NCI-H345 (cell line): ENCODE measurements at places on chromosomes 5 and 9.

DNA sequence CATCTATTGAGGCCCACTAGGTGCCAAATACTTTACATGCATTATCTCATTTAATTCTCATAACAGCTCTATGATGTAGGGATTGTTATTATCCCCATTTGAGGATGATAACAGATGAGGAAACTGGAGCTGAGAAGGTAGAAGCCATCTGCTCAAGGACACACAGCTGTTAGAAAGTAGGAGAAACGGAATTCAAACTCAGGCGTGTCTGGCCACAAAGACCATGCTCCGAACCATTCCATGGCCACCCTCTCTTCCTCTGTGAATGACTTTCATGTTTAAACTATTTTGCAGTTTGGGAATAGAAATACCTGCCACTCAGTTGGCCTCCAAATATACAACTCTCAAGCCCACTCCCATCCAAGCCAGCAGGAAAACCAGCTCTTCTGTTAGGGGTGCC lies 87.6 kb upstream of the ANKRD55 start:
- DNase-seq: no peak

- no peak for DNase-seq
Measured at GRCh38 chr5:125485771-125486170, 739.3 kb upstream of the ZNF608 start.

DNA sequence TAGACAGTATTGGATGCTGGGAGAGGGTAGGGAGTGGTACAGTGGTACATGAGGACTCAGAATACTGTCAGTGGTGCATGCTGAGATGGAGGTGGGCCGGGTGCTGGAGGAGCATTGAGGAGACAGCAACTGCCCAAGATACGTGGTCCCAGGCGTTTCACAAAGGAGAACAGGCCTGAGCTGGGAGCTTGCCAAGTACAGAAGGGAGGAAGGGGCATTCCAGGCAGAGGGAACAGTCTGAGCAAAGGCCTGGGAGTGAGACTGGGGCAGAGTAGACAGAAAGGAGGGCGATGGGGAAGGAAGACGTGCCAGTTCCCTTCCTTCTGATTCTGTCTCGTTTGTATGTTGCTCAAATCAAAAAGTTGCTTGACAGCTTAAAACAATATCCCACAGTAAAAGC lies 15.2 kb downstream of the GALNT12 start:
- DNase-seq: no peak

DNA sequence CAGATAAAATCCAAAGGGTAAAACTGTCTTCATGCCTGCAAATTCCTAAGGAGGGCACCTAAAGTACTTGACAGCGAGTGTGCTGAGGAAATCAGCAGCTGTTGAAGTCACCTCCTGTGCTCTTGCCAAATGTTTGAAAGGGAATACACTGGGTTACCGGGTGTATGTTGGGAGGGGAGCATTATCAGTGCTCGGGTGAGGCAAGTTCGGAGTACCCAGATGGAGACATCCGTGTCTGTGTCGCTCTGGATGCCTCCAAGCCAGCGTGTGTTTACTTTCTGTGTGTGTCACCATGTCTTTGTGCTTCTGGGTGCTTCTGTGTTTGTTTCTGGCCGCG lies 727 bp upstream of the ADRB2 start:
- DNase-seq: no peak

- DNase-seq: no peak
Measured at GRCh38 chr5:118988866-118989180, 476 bp upstream of the DTWD2 start.

- no peak for DNase-seq
Measured at GRCh38 chr5:143806579-143806978, 5.4 kb upstream of the HMHB1 start.

DNA sequence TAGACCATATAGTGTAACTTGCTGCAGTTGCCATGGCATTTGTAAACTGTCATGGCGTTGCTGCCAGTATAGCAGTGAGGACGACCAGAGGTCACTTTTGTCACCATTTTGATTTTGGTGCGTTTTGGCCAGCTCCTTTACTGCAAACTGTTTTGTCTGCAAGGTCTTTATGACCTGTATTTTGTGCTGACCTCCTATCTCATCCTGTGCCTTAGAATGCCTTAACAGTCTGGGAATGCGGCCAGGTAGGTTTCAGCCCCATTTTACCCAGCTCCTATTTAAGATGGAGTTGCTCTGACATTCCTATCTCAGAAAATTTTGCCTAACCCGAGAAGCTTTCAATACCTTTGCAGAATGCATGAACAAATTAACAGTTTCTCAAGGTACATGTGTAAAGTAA lies 914.4 kb upstream of the ACO1 start:
- DNase-seq: no peak

DNA sequence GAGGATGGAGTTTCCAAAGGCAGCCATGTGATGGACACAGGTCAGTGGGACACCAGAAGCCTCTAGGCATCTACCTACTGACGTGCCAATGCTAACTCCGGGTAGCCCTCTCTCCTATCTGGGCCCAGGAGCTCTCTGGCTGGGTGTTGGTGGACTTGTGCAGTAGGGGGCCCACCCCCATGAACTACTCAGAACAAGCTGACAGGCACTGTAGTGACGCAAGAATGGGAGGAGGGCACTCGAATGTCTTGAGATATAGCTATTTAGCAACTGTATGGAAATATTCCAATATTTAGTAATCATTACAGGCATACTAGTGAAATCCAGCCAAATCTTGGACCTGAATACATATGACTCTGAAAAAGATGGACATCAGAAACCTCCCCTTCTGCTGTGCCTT lies 5.7 kb upstream of the DOCK2 start:
- DNase-seq: no peak

- DNase-seq: no peak
Measured at GRCh38 chr5:168611165-168611564, 32.0 kb upstream of the PANK3 start.

DNA sequence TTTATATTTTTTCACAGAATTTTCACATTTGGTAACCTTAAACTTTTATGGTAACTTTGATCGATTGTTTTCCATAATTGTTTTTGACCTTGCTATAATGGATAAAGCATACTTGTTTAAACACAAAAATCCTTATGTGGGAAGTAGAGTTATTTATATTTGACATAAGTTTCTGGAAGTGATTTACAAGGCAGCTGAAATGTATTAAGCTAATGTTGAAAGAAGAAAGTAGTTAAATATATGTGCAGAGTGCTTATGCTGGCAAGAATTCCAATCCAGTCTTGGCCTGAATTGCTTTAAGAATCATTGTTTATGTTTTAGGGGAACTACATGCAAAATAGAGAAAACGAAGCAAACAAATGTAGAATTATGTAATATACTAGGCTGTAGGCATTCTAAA lies 763.6 kb downstream of the TAF11L14 start:
- no peak for DNase-seq

DNA sequence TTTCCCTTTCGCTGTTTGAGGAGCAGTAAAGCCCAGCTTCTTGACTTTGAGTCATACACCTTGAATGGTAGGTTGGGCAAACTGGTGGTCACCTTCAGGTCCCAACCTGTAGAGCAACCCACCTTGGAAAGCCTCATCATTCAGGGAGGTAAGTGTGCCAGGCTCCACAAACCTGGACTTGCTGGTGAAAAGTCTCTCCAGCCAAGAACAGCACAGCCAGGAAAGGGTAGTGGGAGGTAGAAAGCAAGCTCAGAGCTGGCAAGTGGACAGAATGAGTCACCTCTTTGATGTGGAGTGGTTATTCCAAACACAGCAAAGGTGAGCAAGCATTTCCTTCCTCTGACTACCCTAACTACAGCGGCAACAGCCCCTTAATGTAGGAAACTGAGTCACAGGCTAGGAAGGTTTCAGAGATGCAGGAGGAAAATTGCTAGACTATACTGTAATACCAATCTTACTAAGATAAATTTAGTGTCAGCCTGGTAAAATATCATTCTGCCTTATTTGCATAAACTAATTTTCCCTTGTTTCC lies 117.5 kb upstream of the MTAP start:
- DNase-seq: no peak

GRCh38 chr9:89519366-89519805 lies 21.5 kb upstream of the SEMA4D start:
- DNase-seq: no peak

GRCh38 chr9:89277454-89277853 lies 33.5 kb upstream of the CKS2 start:
- no peak for DNase-seq

DNA sequence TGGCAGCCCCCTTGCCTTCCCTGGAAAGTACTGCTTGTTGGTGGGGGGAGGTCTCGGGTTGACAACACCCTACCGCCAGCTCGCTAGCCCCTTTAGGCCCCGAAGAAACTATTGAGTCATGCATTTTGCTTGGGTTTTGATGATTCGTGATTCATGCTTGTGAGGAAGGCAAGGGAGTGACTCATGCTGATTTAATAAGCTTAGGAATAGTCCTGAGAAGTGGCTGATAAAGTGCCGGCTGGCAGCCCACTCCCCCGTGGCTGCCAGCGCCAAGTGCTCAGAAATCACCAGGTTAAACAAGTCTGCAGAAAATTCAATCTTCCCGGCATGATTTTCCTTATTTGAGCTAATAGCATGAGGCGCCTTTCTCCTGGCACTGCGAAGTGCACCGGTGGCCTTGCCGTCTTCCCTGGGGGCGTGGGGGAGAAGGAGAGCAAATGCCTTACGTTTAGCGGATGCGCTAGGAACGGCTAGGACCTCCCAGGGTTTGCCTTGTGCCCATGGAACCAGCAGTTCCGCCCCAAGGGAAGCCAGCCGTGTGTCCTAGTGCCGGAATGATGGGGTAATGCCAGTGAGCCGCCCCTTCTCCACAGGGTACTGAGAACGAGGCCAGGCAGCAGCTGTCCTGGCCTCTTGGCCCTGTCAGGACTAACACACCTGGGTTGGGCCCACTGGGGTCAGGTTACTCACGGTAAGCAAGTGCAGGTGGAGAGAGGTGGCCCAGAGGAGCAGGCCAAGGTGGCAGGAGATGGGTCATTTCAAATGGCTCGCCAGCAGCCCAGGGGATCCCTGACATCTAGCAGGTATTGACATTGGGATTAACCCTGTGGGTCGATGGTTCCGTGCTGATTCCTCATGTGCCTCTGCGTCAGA lies 151.9 kb downstream of the MACROH2A1 start:
- DNase-seq: no peak

- no peak for DNase-seq
Measured at GRCh38 chr5:45110399-45110798, 301.7 kb downstream of the MRPS30 start.

GRCh38 chr9:122097679-122098315 lies 4.7 kb upstream of the TTLL11 start:
- no peak for DNase-seq
